ENCODE measurements at places on chromosomes 4 and X.

- H3K4me1 ChIP-seq = peaks cover 17% of the 10 kb centered on the region
- no peak overlapping the region for H3K4me3 ChIP-seq
- H3K27me3 ChIP-seq = no peaks in the 10 kb centered on the region
- DNase-seq = no peak
Measured at GRCh38 chr4:7807351-7807921, 132.2 kb downstream of the AFAP1 start.

DNA sequence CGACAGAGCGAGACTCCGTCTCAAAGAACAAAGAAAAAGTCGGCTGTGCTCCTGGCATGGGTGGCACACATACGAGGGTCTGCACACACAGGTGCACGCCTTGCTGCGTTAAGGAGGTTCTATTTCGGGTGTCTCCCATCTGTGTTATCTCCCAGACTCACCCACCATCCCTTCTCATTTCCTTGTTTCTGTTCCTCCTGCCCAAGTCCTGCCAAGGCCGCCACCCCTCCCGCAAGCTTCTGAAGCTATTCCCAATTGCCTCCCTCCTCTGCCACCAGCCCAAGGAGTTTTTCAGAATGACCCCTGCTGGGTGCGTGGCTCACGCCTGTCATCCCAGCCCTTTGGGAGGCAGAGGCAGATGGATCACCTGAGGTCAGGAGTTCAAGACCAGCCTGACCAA lies 6.0 kb upstream of the IL3RA start:
- DNase-seq = no peak
- no peak overlapping the region for H3K27ac ChIP-seq
- H3K27me3 ChIP-seq = no peaks in the 10 kb centered on the region
- H3K36me3 ChIP-seq = no peaks in the 10 kb centered on the region
- no peaks in the 10 kb centered on the region for H3K4me1 ChIP-seq
- no peak overlapping the region for H3K4me3 ChIP-seq

DNA sequence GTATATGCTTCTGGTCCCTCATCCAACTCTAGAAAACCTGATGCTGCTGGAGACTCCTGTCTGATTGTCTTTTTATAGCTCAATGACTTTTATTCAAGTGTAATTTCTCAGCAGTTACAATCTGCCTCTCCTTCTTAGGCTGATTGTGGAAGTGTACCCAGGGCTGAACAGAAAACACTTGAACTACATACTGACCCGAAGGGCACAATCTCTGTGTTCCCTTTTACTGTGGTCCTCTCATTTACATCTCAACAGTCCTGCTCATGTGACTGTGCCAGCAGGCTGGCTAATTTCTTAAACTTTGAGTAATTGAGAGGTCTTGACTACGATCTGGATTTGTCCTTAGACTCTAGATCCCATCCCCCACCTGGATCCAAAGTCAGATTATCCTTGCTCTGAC lies 863.4 kb downstream of the PDHA2 start:
- no peaks in the 10 kb centered on the region for H3K27me3 ChIP-seq
- H3K27ac ChIP-seq = no peak overlapping the region
- H3K4me3 ChIP-seq = no peak overlapping the region
- no peaks in the 10 kb centered on the region for H3K4me1 ChIP-seq

DNA sequence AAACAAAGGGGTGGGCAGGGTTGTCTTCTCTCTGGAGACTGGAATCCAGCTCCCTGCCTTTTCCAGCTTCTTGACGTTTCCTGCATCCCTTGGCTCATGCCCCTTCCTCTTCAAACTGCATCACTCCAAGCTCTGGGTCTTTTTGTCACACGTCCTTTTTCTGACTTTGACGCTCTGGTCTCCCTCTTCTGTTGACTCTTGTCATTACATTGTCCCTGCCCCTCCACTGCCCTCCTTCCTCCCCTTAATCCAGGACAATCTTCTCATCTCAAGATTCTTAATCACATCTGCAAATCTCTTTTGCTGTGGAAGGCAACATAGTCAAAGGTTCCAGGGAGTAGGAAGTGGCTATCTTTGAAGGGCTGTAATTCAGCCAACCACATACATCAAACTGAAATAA lies 178.3 kb downstream of the TMA16 start:
- no peaks in the 10 kb centered on the region for H3K36me3 ChIP-seq
- DNase-seq = no peak
- H3K27ac ChIP-seq = no peak overlapping the region

- no peak overlapping the region for H3K4me3 ChIP-seq
- peaks cover 5% of the 10 kb centered on the region for H3K4me1 ChIP-seq
- no peaks in the 10 kb centered on the region for H3K36me3 ChIP-seq
- DNase-seq = peak; percentile 58
- peaks cover 53% of the 10 kb centered on the region for H3K27me3 ChIP-seq
Measured at GRCh38 chrX:94058728-94059382, 384.8 kb downstream of the FAM133A start.

GRCh38 chrX:40871385-40872082 lies 136.2 kb upstream of the MED14 start:
- H3K27ac ChIP-seq = no peak overlapping the region
- DNase-seq = peak; percentile 44
- peaks cover 6% of the 10 kb centered on the region for H3K36me3 ChIP-seq
- H3K4me1 ChIP-seq = peaks cover 18% of the 10 kb centered on the region
- no peak overlapping the region for H3K4me3 ChIP-seq

GRCh38 chr4:70688795-70689231 lies 481 bp downstream of the UTP3 start:
- H3K36me3 ChIP-seq = peaks cover 46% of the 10 kb centered on the region
- H3K4me1 ChIP-seq = peaks cover 19% of the 10 kb centered on the region
- no peaks in the 10 kb centered on the region for H3K27me3 ChIP-seq
- DNase-seq = no peak
- peak overlapping the region; percentile 96 for H3K27ac ChIP-seq

DNA sequence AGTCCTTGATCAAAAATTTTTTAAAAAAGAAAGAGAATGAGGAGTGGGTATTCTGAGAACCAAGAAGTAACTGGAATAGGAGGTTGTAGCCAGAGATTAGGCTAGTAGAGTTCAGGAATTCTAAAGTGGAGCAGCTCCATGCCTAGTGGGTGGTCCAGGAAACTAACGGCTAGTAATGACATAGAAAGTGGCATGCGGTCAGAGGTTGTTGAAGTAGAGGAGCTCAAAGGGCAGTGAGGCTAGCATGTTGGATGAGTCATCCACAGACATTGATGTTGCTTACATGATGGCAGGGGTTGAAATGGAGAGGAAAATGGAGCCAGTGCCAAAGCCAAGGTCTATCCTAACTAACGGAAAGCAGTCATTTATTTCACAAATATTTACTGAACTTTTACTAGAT lies 42.1 kb downstream of the TEX13B start:
- H3K4me3 ChIP-seq = no peak overlapping the region
- no peak for DNase-seq
- H3K27me3 ChIP-seq = peaks cover 52% of the 10 kb centered on the region
- H3K36me3 ChIP-seq = peaks cover 8% of the 10 kb centered on the region
- peaks cover 13% of the 10 kb centered on the region for H3K4me1 ChIP-seq

DNA sequence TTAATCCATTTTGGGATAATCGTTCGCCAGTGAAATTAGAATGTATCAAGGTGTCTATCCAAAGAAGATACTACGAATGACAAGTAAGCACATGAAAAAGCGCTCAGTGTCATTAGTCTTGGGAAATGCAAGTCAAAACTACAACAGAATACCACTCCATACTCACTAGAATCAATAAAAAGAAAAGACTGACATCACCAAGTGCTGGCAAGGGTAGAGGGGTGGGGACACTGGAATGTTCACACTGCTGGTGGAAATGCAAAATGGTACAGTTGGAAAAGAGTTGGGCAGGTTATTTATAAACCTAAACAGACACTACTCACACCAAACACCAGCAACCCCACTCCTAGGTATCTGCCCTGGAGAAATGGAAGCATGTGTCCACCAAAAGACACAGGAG lies 11.2 kb downstream of the WDR1 start:
- no peak for DNase-seq
- H3K27ac ChIP-seq = peak overlapping the region; percentile 86
- no peaks in the 10 kb centered on the region for H3K27me3 ChIP-seq
- H3K4me1 ChIP-seq = peaks cover 43% of the 10 kb centered on the region

DNA sequence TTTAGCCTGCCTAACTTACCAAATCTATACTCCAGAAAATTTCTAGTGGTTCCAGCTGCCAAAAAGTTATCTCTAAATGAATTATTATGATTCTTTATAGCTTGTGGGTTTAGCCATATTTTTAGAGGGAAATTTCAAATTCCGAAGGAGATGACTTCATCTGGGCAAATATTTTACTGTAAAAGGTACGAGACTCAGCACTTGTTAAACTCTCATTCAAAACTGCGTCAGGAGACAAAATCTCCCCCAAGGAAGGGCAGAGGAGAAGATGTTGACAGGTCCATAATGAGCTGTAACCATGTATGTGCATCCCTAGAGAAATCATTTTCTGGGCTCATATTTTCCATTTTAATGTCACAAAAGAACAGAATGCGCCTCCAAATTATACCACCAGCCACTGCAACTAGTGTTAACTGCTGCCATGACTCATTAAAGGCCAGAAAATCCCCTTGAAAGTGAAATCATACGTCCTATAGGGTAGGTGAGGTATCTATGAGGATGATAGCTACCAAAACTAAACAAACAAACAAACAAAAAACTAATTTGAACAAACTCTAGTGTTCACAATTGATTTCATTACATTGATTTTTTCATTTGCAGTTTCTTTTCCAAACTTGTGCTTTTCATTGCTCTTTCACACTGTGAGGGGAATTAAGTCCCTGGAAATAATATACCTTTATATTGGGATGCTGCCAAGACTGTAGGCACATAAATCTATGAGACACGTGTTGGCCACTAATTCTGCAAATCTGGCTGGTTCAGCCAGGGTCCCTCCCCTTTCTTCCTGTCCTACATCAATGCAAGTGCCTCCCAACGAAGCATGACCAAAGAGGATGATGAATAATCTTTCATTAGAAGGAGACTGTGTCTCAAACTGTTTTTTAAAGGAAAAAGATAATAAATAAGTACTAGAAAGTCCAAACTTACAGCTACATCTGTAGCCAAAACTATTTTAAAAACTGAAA lies 85.8 kb downstream of the ARHGAP6 start:
- H3K36me3 ChIP-seq = no peaks in the 10 kb centered on the region
- no peak overlapping the region for H3K4me3 ChIP-seq
- no peaks in the 10 kb centered on the region for H3K27me3 ChIP-seq
- DNase-seq = no peak
- no peaks in the 10 kb centered on the region for H3K4me1 ChIP-seq

DNA sequence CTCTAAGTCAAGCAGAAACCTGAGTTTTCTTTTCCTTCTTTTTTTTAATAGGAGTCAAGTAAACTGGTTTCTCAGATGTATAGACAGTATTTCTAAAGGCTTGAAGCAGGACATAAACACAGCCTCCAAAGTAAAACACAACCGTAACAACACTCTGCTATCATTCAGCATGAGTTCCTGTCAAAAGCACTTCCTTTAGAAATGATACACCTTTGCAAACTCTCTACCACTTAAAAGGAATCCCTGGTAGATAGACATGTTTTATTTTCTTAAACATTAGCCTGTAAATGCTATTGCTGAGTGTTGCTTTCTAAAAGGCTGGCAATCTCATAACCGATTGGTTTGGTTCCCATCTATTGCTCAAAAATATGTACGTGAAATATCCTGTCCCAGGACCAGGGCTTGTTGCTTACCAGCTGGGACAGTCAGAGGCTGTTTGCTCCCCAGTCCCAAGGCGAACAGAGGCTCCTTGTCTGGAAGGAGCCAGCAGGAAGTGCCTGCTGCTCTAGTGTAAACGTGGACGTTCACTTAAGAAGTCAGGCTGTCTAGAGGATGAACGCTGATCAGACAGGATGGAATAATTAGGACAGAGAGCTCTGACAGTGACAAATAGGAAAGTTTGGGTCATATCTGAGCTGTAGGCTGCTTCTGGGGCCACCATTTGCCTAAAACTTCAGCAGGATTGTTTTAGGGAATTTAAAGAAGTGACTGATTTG lies 173.9 kb upstream of the KLF3 start:
- no peak overlapping the region for H3K27ac ChIP-seq
- no peaks in the 10 kb centered on the region for H3K36me3 ChIP-seq
- H3K27me3 ChIP-seq = no peaks in the 10 kb centered on the region
- H3K4me3 ChIP-seq = no peak overlapping the region

GRCh38 chr4:124629681-124630080 lies 82.9 kb downstream of the ANKRD50 start:
- no peak overlapping the region for H3K27ac ChIP-seq
- H3K36me3 ChIP-seq = peaks cover 19% of the 10 kb centered on the region
- H3K27me3 ChIP-seq = no peaks in the 10 kb centered on the region
- H3K4me1 ChIP-seq = peaks cover 9% of the 10 kb centered on the region

- peaks cover 24% of the 10 kb centered on the region for H3K4me1 ChIP-seq
- no peaks in the 10 kb centered on the region for H3K27me3 ChIP-seq
- H3K36me3 ChIP-seq = no peaks in the 10 kb centered on the region
- peak; percentile 30 for DNase-seq
- no peak overlapping the region for H3K27ac ChIP-seq
- no peak overlapping the region for H3K4me3 ChIP-seq
Measured at GRCh38 chr4:147076179-147076578, 130.5 kb upstream of the TTC29 start.

DNA sequence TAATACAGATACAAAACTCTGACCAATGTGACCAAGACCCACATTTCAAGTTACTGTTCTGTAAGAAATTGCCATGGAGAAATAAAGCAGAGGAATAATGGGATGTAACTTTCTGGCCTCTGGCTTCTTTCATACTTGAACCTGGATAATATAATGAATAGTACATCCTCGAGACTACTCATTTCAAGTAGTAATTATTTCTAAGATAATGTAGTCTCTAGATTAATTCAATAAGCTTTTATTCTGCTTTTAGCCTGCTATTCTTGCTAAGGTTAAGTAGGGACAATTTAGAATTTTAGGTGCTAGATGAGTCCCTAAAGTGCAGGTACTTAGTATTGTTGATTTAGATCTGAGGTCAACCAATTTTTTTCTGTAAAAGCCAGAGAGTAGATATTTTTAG lies 178.7 kb upstream of the IL15 start:
- no peak overlapping the region for H3K4me3 ChIP-seq
- H3K36me3 ChIP-seq = peaks cover 6% of the 10 kb centered on the region
- DNase-seq = no peak
- no peaks in the 10 kb centered on the region for H3K27me3 ChIP-seq

DNA sequence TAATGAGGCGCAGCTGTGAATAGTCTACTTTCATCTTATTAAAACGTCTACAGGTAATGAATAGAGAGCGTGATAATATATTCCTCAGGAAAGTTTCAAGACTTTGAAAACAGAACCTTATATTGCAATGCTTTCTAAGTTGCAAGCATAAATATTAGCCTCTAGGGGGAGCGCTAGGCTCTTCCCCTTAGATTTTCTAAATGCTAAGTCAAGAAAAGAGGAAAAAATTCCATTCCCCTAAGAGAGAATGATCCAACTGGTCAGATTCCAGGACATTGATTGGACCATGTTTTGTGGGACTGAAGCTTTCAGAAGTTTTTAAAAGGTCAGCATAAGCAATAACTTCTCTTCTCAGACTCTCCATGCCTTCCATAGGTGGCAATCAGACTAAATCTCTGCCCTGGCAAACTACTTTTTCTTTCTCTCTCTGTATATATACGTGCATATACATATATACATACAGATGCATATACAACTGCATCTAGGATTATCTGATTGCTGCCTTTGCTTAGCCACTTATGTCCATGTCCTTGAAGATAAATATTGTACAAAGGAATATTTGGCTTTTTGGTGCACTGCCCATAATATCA lies 492.9 kb downstream of the INPP4B start:
- no peaks in the 10 kb centered on the region for H3K27me3 ChIP-seq
- H3K4me3 ChIP-seq = no peak overlapping the region
- DNase-seq = peak; percentile 68

GRCh38 chr4:90546114-90546513 lies 418.9 kb downstream of the CCSER1 start:
- no peak overlapping the region for H3K27ac ChIP-seq
- H3K4me3 ChIP-seq = no peak overlapping the region
- no peaks in the 10 kb centered on the region for H3K27me3 ChIP-seq
- peak; percentile 73 for DNase-seq

- no peaks in the 10 kb centered on the region for H3K27me3 ChIP-seq
- no peaks in the 10 kb centered on the region for H3K36me3 ChIP-seq
- no peak overlapping the region for H3K27ac ChIP-seq
- peak; percentile 14 for DNase-seq
- H3K4me1 ChIP-seq = peaks cover 6% of the 10 kb centered on the region
Measured at GRCh38 chrX:63930140-63930539, 145.1 kb upstream of the ARHGEF9 start.

All from MCF 10A (cell line).